ENCODE measurements at places on chromosomes 2 and 18.

GRCh38 chr2:128505150-128505490, 186.5 kb upstream of the HS6ST1 start:
- DNase-seq, result no peak

GRCh38 chr2:202965810-202966460, 48.7 kb upstream of the NBEAL1 start:
- no peak for DNase-seq

DNA sequence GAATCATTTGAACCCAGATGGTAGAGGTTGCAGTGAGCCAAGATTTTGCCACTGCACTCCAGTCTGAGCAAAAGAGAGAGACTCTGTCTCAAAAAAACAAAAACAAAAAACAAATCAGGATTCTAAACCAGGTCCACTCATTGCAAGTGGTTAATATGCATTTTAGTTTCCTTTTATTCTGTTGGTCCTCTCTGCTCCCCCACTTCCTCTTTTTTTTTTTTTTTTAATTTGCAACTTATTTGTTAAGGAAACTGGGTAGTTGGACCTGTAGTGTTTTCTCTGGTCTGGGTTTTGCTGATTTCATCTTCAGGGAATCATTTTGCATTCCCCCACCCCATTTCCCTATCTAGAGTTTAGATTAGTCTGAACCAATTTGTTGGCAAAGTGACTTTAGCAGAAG, 14.0 kb downstream of the FER1L5 start:
- DNase-seq, result no peak

- DNase-seq, result no peak
Observed at GRCh38 chr18:79440316-79441110, 44.8 kb downstream of the NFATC1 start.

GRCh38 chr2:221999166-221999565, 299.6 kb downstream of the PAX3 start:
- no peak for DNase-seq

DNA sequence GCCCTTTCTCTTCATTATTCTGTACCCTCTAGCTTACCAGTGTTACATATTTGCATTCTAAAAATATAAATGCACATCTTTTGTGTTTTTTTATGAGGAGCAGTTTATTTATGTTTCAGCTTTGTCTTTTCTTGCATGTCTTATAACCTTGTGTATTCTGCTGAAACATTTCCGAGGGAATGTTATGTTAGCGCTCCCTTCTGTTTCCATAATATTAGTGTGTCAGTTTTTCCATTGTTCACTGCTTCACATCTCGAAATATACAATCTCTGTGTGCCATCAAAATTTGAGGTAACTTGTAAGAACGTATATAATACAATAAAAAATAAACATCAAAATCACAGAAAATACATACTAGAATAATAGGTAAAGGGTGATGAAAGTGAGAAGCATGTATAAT, 153.3 kb downstream of the PKP4 start:
- DNase-seq, result no peak

DNA sequence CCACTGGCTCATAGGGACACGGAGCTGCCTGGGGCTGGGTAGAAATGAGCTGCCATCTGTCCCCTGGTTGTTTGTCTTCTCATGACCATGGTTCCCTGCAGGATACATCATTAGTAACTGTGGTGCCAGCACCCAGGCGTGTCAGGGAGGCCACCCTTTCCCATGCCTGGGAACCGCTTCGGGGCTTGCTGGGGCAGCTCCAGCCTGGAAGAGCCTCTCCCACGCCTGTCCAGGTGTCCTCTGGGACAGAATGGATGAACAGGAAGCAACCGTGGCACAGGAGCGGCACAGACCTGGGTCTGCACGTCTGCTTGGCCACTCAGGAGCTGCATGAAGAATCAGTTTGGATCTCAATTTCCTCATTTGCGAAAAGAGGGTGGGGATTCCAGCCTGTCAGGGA, 34.8 kb downstream of the SDC1 start:
- no peak for DNase-seq

DNA sequence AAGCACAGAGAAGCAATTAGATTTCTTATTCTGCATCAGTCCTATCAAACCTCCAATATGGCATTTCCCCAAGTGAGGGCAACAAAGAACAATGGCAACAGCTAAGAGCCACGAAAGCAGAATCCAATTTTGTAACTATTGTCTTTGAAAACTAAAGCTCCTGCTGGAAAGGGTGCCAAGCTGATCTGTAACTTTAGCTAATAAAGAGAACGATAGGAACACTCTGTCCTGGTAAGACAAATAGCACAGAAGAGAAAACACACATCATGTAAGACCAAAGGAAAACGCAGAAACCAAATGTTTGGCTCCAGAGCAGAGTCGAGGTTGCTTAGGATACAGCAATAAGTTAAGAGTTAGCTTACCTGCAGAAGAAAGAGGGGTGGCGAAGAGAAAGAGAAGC, 160.5 kb downstream of the STK39 start:
- no peak for DNase-seq

GRCh38 chr2:29841386-29842004, 79.9 kb downstream of the ALK start:
- no peak for DNase-seq

DNA sequence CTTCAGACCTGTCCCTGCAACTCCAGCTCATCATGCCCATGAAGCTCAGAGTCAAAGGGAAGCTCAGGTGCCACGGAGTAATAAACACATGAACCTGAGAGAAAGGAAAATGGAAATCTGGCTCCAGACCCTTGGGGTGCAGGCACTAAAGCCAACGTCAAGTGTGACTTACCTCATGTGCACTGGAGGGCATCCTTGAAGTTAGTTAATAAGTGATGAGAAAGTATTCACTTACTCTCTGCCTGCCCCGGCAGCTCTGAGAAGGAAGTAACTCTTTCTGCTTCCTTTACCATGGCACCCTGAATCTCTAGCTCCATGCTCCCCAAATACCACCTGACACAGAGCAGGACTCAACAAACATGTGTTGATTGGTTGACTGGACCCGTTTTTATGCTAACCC, 21.4 kb upstream of the AGAP1 start:
- no peak for DNase-seq

DNA sequence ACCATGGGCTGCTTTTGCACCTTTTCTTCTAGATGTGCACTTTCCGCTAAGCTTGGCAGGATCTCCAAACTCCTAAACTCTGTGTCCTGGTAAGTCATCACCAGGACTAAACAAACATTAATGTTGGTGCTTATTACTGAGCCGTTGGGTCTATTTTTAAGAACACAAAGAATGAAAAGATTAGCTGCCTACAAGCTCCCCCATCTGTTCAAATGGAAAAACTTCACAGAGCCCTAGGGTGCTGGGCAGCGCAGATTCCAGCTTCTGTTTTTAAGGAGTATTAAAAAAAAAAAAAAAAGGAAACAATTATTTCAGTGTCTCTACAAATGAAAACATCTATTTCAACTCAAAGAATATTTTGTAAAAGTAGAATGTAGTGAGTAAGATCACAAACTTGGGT, 97.8 kb upstream of the AQP4 start:
- no peak for DNase-seq

DNA sequence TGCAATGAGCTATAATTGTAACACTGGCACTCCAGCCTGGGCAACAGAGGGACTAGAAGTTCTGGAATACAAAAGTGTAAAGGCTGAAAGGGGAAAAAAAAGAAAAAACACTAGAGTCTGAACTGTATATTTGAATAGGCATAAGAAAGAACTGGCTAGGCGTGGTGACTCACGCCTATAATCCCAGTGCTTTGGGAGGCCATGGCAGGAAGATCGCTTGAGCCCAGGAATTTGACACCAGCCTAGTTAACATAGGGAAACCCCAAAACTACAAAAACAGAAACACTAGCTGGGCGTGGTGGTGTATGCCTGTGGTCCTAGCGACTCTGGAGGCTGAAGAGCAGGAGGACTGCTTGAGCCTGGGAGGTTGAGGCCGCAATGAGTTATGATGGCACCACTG, 70.6 kb downstream of the SAP130 start:
- no peak for DNase-seq

- no peak for DNase-seq
Observed at GRCh38 chr2:8539743-8540551, 141.9 kb upstream of the ID2 start.

DNA sequence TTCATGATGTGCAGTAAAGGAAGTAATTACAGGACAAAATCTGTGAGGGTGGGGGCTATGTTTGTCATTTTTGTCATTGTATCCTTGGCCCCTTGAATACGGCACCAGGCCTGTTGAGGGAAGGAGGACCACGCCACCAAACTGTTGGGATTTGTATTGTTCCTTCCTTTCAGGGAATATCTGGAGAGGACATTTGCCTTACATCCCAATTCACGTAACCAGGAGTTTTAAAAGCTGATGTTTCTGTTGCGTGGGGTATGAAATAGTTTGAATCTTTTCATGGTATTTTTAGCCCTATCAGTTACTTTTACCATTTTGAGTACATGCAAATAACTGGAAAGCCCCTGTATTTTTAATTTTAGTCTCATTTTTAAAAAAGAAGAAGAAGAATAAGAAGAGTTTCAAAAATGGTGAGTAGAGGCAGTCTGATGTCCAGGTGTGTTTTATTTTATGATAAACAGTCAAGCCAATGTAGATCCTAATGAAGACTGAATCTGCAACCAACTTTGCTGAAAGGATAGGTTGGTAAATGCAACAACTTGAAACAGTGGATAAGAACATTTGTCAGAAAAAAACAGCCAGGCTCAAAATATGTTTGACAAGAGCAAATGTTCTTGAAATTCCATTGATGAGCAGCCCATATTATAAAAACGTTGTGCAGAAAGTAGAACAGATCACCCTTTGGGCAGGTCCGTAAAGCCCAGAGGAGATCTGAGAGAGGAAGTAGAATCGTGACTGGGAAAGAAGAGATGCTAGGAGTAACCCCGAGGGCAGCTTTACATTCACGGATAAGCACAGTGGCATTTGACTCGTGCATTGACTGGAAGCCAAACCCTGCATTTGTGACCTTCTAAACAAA, 54.5 kb downstream of the RASGRP3 start:
- DNase-seq, result no peak

DNA sequence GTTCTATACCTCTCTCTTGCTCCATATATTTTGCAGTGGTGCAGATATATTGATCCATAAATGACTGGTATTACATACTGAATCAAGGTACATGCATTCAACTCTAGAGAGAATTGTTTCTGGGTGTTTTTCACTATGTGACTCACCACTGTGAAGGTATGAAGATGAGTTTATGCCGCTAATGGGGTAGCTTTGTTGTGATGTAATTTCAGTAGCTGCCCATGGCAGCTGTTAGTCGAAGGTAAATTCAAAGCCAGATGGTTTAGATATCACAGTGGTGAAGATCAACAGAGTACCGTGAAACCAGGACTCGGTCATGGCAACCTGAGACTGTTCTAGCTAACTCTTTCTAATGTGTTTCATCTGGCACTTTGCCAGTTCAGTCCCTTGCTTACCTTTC, 50.4 kb downstream of the PKP4 start:
- DNase-seq, result no peak

- DNase-seq, result no peak
Observed at GRCh38 chr2:144162652-144163051, 357.3 kb downstream of the ZEB2 start.

DNA sequence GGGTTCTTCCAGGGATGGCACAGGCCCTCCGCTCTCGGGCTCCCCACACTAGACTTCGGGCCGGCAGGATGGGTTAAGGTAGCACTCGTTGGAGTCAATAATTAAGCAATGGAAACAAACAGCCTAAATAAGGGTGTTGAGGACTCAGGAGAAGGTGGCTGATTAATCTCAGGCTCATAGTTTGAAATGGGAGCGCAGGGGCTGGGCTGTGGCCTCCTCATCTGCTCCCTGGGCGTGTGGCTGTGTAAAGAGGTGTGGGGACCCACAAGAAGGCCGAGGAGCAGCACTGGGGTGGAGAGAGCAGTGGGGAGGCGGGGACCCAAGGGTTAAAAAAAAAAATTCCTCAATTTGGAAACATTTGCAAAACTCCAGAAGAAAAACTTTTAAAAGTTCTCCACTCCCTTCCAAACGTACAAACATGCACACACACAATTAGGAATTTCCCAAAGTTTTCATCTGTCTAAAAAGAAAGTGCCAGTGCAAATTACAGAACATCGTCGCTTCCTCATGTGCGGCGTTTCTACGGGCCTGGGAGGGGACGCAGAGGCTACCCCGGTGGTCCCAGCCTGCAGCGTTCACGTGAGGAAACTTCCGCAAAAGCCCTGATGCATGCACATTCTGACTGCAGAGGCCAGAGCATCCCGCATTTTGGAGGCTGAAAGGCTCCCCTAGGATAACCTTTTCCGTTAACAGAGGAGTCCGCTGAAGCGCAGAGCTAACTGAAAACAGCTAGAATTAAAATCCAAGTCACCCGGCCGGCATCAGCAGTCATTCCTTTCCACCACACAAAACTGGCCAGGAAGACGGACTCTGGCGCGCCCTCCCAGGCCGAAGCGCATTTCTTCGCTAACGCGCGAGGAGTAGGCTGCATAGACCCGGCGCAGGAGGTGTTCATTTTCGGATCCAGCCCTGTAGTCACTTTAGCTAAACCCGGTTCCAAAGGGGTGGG, 1.0 kb upstream of the TUBB6 start:
- DNase-seq, result no peak

DNA sequence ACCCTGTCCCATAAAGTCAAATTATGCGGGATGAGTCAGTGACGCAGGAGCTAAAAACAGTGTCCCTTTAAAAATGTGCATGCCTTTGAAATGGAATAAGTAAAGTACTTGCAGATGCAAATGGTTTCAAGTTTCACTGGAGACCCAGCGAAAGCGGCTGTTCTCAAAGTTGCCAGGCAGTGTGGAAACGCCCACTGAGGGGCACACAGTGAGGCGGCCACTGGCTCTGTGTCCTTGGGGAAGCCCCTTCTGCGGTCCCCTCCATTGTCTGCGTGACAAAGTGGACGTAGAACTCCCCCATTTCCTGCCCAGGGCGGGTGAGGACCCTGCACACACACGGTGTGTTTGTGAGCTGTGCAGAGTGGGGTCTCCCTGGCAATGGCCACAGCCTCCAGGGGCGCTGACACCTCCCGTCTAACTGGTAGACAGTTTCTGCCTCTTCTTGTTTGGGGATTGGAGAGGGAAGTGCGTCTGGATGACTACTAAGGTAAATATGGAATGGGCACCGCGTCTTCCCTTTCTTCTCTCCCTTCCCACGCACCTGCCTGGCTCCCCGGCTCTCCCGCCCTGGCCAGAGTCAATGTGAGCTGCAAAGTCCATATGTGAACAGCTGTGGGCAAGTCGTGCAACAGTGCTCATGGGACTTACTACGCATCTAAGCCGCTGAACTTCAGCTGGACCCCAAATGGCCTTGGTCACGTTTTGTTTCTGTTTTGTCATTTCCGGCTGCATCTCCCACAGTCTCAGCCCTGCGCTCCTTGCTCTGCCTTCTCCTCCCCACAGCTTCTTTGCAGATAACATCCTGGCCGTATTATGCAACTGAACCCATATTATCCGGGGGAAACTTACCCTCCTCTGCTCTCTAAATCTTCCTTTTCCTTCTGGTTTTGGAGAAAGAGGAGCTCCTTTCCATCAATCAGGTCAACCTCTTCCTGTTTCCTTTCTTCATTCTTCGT, 33.7 kb upstream of the ZNF516 start:
- DNase-seq, result no peak

- DNase-seq, result no peak
Observed at GRCh38 chr2:86453836-86454235, 12.7 kb downstream of the KDM3A start.
